ENCODE measurements at places on chromosomes 1 and 21.

GRCh38 chr1:87791931-87792740 lies 463.5 kb downstream of the LMO4 start:
- no peak for DNase-seq

GRCh38 chr1:228475812-228476211 lies 11.4 kb upstream of the RNF187 start:
- DNase-seq = no peak

DNA sequence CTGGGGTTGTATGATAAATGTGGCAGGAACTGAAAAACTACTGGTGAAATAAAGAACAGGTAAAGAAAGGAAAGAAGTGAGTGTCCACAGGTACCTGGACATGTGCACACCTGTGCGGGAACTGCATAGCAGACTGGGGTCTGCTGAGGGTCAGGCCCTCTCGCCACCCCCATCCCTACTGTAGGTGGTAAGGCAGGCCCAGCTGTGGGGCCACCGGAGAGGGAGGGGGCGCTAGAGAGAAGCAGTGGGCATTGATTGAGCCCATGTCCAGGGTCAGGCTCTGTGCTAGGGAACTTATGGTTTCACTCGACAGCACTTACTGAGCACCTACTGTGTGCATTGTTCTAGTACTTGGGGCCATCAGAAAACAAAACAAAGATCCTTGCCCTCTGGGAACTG lies 400.5 kb downstream of the MATN1 start:
- DNase-seq = no peak

GRCh38 chr1:114092186-114093062 lies 61.2 kb downstream of the SYT6 start:
- no peak for DNase-seq

- DNase-seq = no peak
Measured at GRCh38 chr1:243413431-243414151, 157.8 kb downstream of the SDCCAG8 start.

- DNase-seq = no peak
Measured at GRCh38 chr1:165891111-165891860, 63.9 kb downstream of the UCK2 start.
